ENCODE measurements at places on chromosomes 16 and 17. TPM values are rescaled to one million over a fixed set of nuclear protein-coding genes. Genes with fewer than 3 reads are reported as not detected.

ACE gene
- 1.9 TPM for polyA plus RNA-seq

OR3A1 gene
- not detected for polyA plus RNA-seq

TEKT5 gene
- 0.22 TPM for polyA plus RNA-seq

PEMT gene
- 34.2 TPM for polyA plus RNA-seq

GPR142 gene
- not detected for polyA plus RNA-seq

SDR42E2 gene
- 0.04 TPM for polyA plus RNA-seq

COG7 gene
- polyA plus RNA-seq: 14.2 TPM

UMOD gene
- polyA plus RNA-seq: not detected

ODAD4 gene
- 0.31 TPM for polyA plus RNA-seq

ACAP1 gene
- polyA plus RNA-seq: 5.3 TPM

PMP22 gene
- polyA plus RNA-seq: 21.2 TPM

GUCY2D gene
- 0.59 TPM for polyA plus RNA-seq

SMIM5 gene
- 37.3 TPM for polyA plus RNA-seq

OTOA gene
- not detected for polyA plus RNA-seq

GRB7 gene
- 43.7 TPM for polyA plus RNA-seq

OR3A3 gene
- not detected for polyA plus RNA-seq

MARVELD3 gene
- 4.2 TPM for polyA plus RNA-seq

RAMP2 gene
- polyA plus RNA-seq: 13.5 TPM

SPEM1 gene
- polyA plus RNA-seq: not detected

MAP2K6 gene
- 3.6 TPM for polyA plus RNA-seq

KRT28 gene
- polyA plus RNA-seq: not detected

ZNF19 gene
- polyA plus RNA-seq: 1.4 TPM
